ENCODE measurements at places on chromosomes 4 and X.

- DNase-seq: no peak
These were observed 435.8 kb downstream of the SPRY1 start for GRCh38 chr4:123832173-123833026.

GRCh38 chr4:182847576-182848450, 69.4 kb downstream of the DCTD start:
- no peak for DNase-seq

- peak; percentile 36 for DNase-seq
These were observed at the start of gene SMAD1 for GRCh38 chr4:145481164-145481941. Gene SMAD1, plus strand, starts transcription at chr4:145481853. Its CDS starts 32,761 bp downstream, at chr4:145514614.

- peak; percentile 10 for DNase-seq
These were observed 28.3 kb upstream of the MSANTD1 start for GRCh38 chr4:3220476-3221183.

DNA sequence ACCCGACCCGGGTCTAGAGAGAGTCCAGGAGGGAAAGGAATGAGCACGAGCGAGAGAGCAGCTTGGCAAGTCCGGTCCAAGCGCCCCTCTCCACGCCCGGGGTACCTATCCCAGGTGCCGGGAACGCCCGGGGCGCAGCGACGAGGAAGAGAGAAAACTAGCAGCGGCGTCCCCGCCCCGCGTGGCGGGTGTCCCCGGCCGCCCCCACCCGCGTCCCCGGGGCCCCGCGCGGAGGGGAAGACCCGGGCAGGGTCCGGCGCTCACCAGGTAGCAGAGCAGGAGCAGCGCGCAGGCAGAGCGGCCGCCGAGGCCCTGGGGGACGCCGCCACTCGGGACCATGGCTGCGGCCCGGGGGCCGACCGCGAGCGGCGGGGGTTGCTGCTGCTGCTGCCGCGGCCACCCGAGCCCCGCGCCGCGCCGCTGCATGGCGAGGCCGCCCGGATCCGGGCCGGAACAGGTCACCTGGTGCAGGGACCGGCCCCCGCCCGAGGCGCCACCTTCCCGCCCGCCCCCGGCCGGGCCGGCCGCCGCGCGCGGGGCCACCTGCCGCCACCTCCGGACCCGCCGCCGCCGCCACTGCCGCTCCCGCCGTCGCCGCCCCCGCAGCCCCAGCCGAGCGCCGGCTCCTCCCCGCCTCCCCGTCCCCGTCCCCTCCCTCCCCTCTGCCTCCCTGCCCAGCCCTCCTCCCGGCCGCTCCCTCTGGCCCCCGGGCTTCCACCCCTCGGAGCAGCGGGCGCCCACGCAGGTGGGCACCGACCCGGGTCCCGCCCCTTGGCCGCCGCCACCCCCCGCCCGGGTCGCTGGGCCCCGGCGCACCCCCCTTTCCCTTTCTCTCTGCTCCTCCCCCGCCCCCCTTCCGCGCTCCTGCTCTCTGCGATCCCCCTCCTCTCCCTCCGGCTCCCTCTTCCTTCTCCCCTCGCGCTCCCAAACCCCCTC, at the start of gene SEL1L3:
Gene SEL1L3, minus strand, starts transcription at position 578 of the 936 bp plus-strand sequence. Its CDS starts 152 bp downstream, at position 426.
- peak; percentile 63 for DNase-seq

DNA sequence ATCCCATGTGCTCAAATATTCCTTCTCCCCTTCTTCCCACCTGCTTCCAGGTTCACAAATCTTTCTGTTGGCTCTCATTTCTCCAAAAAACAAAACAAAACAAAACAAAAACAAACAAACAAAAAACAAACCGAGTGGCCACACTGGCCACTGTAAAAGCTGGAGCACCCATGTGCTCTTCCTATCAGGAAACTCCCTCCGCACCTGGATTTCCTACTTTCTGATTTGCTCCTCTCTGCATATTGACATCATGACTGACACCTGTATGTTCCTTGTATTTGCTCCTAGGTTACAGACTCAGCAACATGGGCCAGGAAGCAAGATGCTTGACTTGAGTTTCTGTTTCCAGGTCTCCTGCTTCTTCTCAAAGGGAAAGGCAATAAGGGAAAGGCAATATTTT, 258.8 kb downstream of the GPC3 start:
- no peak for DNase-seq

GRCh38 chr4:57200799-57201327, 90.7 kb upstream of the IGFBP7 start:
- no peak for DNase-seq

- DNase-seq: no peak
These were observed at the start of gene CRMP1 for GRCh38 chr4:5893004-5893580. Gene CRMP1, minus strand, starts transcription at chr4:5893086. Its CDS starts 117 bp downstream, at chr4:5892969.

GRCh38 chr4:57214654-57215411, 104.6 kb upstream of the IGFBP7 start:
- no peak for DNase-seq

DNA sequence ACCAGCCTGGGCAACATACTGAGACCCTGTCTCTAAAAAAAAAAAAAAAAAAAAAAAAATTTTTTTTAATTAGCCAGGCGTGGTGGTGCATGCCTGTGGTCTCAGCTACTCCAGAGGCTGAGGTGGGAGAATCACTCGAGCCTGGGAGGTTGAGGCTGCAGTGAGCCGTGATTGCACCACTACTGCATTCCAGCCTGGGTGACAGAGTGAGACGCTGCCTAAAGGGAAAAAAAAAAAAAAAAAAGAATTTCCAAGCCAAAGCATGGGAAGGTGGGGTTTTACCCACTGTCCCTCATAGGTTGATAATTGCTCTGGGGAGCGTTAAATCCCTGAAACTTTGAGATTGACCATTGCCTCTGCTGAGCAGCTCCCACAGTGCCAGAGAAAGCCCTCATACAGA, 427.5 kb downstream of the BCOR start:
- DNase-seq: no peak

GRCh38 chr4:181507180-181507835, 735.9 kb upstream of the TENM3 start:
- no peak for DNase-seq

GRCh38 chr4:1956631-1957030, 52.1 kb downstream of the NELFA start:
- no peak for DNase-seq

- DNase-seq: no peak
These were observed 23.9 kb downstream of the TBC1D19 start for GRCh38 chr4:26607776-26608175.

- no peak for DNase-seq
These were observed 10.9 kb downstream of the GAB1 start for GRCh38 chr4:143347484-143348111.

DNA sequence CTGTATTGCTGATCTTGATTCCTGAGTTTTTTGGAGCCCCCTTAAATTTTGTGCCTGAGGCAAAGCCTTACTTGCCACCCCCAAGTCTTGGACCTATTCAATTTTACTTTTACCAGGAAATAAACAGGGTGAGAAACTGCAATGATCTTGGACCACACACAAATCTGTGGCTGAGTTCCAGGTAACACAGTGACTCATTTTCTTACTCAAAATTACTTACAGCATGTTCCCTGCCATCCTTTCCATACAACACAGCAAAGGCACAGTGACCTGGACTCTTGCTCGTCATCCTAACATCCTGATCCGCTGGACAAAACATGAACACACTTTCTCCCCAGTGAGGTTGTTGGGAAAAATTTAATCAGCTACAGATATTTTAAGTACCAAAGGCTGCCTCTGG, 60.7 kb upstream of the S100G start:
- DNase-seq: no peak

- DNase-seq: no peak
These were observed 116.0 kb downstream of the ZNF827 start for GRCh38 chr4:145822581-145822980.

GRCh38 chrX:45143455-45143854, 57.2 kb downstream of the DIPK2B start:
- DNase-seq: no peak

- DNase-seq: no peak
These were observed 595.0 kb downstream of the ACTRT1 start for GRCh38 chrX:127457161-127457560.

- DNase-seq: no peak
These were observed 1368.6 kb downstream of the FSTL5 start for GRCh38 chr4:160795216-160795615.

GRCh38 chrX:153968754-153969124, 2.9 kb downstream of the HCFC1 start:
- peak; percentile 45 for DNase-seq

DNA sequence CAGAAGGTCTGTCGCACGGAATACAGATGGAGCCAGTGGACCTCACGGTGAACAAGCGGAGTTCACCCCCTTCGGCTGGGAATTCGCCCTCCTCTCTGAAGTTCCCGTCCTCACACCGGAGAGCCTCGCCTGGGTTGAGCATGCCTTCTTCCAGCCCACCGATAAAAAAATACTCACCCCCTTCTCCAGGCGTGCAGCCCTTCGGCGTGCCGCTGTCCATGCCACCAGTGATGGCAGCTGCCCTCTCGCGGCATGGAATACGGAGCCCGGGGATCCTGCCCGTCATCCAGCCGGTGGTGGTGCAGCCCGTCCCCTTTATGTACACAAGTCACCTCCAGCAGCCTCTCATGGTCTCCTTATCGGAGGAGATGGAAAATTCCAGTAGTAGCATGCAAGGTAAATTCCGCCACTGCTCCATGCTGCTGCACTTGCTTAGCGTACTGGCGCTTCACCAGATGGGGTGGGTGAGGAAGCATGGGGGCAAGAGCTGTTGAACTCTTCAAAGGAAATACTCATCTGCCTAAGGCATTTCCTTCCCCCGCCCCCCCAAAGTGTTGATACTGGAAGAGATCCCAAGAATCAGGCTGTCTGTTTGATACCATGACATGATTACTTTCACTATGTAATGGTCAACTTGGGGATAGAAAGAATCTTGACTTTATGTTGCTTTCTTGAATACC, 24.8 kb downstream of the KLF3 start:
- DNase-seq: no peak

DNA sequence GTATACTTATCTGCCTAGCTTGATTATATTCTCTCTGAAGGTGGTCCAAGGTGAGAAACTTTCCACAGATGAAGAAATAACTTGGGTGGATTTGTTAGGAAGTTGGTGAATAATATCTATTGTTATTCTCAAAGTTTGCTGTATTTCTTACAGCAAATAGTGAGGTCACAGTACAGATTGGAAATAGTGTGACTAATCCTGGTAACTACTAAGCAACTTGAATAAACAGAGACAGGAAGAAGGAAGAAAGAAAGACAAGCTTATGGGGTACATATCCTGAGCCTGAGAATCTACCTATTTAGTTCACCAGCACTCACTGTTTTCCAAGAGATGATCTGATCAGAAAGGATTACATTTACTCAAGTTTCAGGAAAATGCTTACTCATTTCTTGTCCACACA, 1416.1 kb downstream of the RPA4 start:
- no peak for DNase-seq

GRCh38 chrX:139297638-139298037, 232.9 kb upstream of the F9 start:
- DNase-seq: no peak

DNA sequence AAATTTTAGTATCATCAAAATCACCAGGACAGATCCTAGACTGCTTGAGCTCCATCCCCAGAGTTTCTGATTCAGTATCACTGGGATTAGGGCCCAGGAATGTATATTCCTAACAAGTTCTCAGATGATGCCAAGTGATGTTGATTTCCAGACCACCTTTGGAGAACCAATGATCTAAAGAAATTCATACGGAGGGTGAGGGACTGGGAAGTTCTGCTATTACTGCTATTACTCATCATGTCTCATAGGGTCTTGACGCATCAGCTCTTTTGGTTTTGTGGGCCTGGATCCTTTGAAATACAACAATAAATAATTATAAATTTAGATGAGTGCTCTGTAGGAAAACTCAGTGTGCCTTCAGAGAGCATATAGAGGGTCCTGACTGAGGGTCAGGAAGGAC, 59.8 kb upstream of the LGI2 start:
- DNase-seq: no peak

DNA sequence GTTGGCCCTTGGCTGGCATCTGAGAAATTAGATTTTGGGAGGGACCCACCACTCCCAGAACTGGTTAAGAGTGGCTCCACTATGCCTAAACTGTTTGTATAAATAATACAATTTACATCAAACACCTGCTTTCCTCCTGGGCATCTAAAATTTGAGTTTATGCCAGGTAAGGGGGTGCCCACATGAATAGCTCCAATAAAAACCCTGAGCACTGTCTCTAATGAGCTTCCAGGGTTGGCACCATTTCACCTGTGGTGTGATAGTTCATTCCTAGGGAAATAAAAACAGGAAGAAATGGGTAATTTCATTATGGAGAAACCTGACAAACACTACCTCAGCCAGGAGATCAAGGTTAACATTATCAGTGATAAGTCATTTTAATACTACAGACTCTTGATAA, 119.7 kb downstream of the FRYL start:
- no peak for DNase-seq

DNA sequence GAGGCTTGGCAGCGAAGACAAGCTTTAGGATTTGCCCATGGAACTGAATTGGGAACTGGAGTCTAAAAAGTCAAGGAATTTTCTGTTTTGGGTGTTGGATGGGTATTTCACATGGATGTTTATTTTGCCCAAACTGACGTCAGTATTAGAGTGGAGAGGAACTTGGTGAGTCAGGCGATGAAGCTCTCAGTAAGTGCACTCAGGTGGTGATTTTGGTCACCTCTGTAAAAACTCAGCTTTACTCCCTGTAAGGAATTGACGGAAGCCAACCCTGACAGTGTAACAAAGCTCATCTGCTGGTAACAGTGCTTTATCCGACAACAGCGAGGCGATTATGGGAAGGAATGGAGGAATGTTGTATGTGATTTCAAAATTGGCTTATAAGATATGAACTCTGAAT, 77.0 kb upstream of the PGRMC2 start:
- DNase-seq: no peak

DNA sequence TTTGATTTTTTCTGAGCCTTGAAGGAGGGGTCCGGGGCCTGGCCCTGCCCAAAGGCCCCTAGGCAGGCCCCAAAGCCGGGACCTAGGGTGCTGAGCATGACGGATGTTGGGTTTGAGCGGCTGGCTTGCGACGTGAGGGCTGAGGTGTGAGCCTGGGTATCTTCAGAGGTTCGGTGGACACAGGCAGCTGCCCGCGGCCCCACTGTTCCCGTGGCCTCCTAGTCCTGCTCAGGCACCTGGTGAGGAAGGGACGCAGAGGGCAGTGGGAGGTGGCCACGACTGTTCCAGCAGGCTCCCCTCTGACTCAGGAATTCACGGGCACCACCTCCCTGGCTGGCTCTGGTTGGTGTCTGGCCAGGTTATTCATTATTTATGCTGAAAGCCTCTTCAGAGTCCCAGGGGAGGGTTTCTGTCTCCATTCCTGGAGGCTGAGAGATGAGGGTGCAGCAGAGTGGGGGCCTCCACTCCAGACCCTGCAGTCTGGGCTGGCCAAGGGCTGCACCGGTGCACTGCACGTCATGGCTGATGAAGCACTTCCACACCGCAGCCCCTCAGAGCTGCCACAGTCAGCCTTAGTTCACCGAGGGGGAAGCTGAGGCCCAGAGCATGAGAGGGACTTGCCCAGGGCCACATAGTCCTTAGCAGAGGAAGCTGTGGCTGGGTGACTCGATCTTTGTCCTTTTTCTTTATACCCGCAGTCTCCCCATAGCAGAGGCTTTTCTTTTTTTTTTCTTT, 2.2 kb downstream of the MSANTD1 start:
- DNase-seq: no peak

Measured in CD4-positive, alpha-beta T cell treated with Interleukin-15 for 1 hour (primary cell).